ENCODE measurements at places on chromosomes 13 and 19. TPM values are rescaled to one million over a fixed set of nuclear protein-coding genes. Genes with fewer than 3 reads are reported as not detected.
A peak's percentile ranks its signal among the peaks of the same experiment; 100 is the strongest.

DNA sequence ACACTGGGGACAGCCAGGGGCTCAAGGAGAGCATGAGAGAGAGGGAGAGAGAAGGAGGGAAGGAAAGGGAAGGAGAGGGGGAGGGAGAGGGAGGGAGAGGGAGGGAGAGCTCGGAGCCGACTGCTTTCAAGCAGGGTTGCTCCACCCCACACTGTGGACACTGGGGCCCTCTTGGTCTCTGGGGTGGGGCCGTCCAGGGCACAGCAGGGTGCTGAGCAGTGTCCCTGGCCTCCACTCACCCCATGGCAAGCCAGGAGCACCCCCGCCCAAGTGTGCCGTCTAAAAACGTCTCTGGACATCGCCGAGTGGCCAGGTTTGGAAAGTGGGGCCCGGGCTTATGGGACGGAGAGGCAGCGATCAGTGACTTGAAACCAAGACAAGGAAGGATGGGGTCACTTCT lies 20.9 kb downstream of the DPP9 start:
- DNase-seq: no peak
- H3K27ac ChIP-seq: no peak overlapping the region
- no peak overlapping the region for H3K4me3 ChIP-seq
- peaks cover 59% of the 10 kb centered on the region for H3K36me3 ChIP-seq

DNA sequence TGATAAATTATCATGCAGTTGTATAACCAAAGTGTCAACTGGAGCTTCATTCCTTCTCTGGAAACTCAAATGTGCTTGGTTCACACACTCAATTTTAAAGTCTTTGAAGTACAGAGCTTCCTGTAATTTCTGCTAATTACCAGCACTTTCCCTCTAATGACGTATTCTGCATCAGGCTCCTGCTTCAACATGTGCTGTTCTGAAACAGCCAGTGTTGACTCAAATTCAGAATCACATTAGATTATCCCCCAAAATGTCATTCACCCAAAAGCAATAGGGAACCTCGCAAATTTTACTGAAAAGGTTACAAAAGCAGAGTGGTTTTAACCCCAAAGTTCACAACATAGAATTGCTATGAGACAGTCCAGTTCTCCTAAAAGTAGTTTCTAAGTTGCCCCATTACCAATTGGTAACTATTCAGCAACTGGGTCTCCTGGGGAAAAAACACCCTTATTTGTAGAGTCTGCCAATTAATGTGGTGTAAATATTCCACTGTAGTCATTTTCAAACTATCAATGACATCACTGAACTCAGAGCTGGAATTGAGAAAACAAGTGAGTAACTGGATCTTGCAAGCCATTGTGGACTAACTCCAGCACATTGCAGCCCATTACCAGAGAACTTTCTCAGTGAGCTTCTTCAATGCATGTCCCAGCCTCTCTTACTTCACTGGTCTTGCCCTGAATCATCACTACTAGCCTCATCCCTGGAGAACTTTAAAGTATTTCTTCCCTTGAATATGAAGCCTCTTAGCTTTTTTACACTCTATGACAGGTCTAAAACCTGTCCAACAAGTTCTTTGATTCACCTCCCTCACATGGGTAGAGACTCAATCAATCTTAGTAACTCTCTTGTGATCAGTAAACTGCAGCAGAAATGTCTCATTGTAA lies 955.4 kb downstream of the EFNB2 start:
- DNase-seq: no peak
- no peaks in the 10 kb centered on the region for H3K27me3 ChIP-seq

- no peak for DNase-seq
Measured at GRCh38 chr13:76738616-76739015, 147.6 kb downstream of the KCTD12 start.

DNA sequence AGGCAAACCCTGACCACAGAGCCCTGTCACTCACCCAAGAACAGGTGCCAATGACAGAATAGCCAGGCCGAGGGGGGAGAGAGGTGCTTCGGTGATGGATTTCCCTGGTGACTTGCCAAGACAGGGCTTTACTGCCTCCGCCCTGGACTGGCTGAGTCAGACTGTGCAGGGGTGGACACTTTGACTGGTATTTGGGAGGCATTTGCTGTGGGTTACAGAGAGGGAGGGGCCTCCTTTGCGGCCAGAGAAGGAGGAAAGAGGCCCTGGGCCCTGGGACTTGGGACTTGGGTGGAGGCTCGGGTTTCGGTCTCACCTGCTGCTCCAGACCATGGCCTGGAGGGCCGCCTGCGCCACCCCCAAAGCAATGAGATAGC lies 4.6 kb upstream of the EPS8L1 start:
- peaks cover 23% of the 10 kb centered on the region for H3K27me3 ChIP-seq
- peaks cover 2% of the 10 kb centered on the region for H3K4me1 ChIP-seq
- no peak overlapping the region for H3K4me3 ChIP-seq
- DNase-seq: no peak
- H3K36me3 ChIP-seq: no peaks in the 10 kb centered on the region
- no peak overlapping the region for H3K27ac ChIP-seq

Gene MAMSTR
- total RNA-seq: 3.5 TPM

Gene CEBPA
- 2.1 TPM for total RNA-seq

DNA sequence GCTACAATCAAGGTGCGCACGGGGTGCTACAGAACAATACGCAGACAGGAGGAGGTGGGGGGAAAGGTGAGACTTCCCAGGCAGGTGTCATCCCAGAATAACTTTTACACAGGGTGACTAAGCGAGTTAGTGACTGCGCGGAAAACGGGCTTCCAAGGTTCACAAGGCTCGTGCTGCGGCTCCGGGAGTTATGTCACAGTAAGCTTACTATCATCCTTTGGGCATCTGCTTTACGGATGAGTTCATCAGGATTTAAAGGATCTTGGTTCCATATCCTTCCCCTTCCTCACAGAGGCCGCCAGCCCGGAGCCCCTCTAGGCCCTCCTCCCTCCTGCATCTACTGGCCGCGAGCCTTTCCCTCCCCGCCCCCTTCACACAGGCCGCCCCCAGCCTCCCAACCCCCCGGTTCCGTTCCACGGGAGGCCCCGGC lies 474 bp upstream of the IFT88 start:
- peak overlapping the region; percentile 89 for H3K4me3 ChIP-seq
- no peak for DNase-seq
- no peaks in the 10 kb centered on the region for H3K4me1 ChIP-seq

DNA sequence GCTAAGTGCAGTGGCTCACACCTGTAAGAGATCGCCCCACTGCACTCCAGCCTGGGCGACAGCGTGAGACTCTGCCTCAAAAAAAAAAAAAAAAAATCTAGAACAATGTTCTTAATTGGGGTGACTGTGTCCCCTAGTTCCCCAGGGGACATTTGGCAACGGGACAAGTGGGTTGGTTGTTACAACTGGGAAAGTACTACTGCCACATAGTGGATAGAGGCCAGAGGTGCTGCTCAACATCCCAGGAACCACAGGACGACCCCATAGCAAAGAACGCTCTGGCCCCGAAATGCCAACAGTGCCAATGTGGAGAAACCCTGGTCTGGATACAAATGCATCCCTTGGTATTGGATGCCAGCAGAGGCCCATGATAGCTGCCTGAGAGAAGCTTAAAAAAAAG lies 11.8 kb downstream of the NLRP12 start:
- no peaks in the 10 kb centered on the region for H3K36me3 ChIP-seq
- no peak overlapping the region for H3K27ac ChIP-seq
- no peaks in the 10 kb centered on the region for H3K27me3 ChIP-seq
- H3K4me1 ChIP-seq: no peaks in the 10 kb centered on the region
- DNase-seq: peak; percentile 70
- no peak overlapping the region for H3K4me3 ChIP-seq

DNA sequence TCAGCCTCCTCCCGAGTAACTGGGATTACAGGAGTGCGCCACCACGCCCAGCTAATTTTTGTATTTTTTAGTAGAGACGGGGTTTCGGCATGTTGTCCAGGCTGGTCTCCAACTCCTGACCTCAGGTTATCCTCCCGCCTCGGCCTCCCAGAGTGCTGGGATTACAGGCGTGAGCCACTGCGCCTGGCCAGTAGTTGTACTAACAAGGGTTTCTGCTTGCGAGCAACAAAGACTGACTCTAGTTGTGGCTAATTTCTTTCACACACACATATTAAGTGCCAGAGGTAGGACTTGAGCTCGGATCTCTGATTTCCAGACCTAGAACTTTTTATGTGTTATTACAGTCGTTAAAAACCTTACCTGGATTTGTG lies 635 bp upstream of the PCCA start:
- peaks cover 2% of the 10 kb centered on the region for H3K4me1 ChIP-seq
- H3K36me3 ChIP-seq: peaks cover 43% of the 10 kb centered on the region
- peak overlapping the region; percentile 52 for H3K27ac ChIP-seq
- H3K4me3 ChIP-seq: peak overlapping the region; percentile 92

- no peak for DNase-seq
- H3K36me3 ChIP-seq: no peaks in the 10 kb centered on the region
- peaks cover 47% of the 10 kb centered on the region for H3K27me3 ChIP-seq
- no peak overlapping the region for H3K4me3 ChIP-seq
- H3K27ac ChIP-seq: no peak overlapping the region
- H3K4me1 ChIP-seq: peaks cover 8% of the 10 kb centered on the region
Measured at GRCh38 chr13:53198736-53199135, 170.1 kb downstream of the OLFM4 start.

- H3K4me1 ChIP-seq: peaks cover 5% of the 10 kb centered on the region
- peak overlapping the region; percentile 72 for H3K4me3 ChIP-seq
- H3K27me3 ChIP-seq: peaks cover 67% of the 10 kb centered on the region
Measured at GRCh38 chr13:27006519-27007161, 165.0 kb downstream of the USP12 start.

DNA sequence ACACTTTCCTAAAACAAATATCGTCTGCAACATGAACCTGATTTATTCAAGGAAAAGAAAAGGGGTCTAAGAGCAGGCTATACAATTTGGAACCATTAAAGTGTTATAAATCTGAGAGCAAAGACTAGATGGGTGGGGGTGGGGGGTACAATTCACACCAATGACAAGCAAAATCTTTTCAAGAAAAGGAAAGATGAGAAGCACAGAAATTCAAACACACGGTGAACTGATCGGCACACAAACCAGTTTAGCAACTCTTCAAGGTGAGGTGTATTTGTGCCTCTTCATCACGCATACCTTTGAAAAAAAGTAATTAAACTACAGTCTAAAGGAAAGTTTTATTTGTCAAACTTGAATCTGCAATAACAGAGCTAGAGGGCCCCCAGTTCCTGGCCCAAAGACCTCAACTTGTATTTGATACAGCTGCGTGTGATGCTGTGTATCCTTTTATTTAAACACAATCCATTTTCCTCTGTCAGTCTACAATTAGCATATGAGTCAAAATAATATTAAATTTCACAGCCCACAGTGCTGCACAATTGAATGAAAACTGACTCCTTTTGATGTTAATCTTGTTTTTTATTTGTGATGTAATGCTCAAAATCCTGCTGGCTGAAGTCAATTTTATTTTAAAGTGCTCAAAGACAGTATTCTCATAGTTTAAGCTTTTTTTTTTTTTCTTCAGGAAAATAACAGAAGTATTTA lies 14.2 kb downstream of the EFNB2 start:
- H3K4me3 ChIP-seq: no peak overlapping the region
- no peaks in the 10 kb centered on the region for H3K36me3 ChIP-seq
- peaks cover under 1% of the 10 kb centered on the region for H3K4me1 ChIP-seq
- peaks cover 8% of the 10 kb centered on the region for H3K27me3 ChIP-seq
- no peak overlapping the region for H3K27ac ChIP-seq

DNA sequence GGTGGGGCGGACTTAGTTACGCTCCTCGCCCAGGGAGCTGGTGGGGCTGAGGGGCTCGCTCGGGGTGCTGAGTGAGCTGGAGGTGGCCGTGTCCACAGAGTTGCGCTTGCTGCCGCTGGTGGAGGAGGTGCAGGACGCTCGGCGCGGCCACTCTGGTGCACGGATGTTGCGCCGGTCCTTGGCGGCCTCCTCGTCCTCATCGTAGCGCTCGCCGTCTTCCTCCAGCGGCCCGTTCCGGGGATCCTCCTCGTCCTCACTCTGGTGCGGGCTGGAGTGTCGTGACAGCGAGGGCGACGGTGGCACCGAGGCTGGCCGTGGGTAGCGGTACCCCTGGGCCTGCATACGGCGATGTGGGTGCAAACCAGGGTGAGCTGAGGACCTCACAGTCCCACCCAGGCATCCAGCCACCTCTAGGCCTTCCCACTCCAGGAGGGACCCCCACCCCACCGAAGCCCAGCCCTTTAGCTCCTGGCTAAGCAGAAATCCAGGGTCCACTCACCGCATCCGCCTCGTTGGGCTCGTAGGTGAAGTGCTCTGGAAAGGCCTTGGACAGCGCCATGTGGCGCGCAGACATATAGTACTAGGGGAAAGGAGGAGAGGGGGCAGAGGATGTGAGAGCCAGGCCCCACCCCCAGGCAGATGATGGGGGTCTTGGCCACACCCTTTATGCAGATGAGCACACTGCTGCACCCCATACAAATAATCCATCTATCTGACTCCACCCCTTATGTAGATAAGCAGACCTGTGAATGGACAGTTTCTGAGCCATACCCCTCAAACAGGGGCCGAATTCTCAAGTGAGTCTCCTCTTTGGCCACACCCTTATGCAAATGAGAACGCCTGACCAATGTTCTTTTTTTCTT lies 4.4 kb downstream of the FTL start:
- H3K27ac ChIP-seq: no peak overlapping the region
- no peak overlapping the region for H3K4me3 ChIP-seq
- peaks cover 67% of the 10 kb centered on the region for H3K36me3 ChIP-seq
- no peaks in the 10 kb centered on the region for H3K27me3 ChIP-seq

- no peak overlapping the region for H3K4me3 ChIP-seq
- peaks cover 4% of the 10 kb centered on the region for H3K4me1 ChIP-seq
- no peaks in the 10 kb centered on the region for H3K36me3 ChIP-seq
- H3K27me3 ChIP-seq: no peaks in the 10 kb centered on the region
- H3K27ac ChIP-seq: no peak overlapping the region
Measured at GRCh38 chr13:98129059-98129746, 13.7 kb upstream of the FARP1 start.

GRCh38 chr19:10846500-10847202 lies 1.6 kb upstream of the C19orf38 start:
- no peak overlapping the region for H3K27ac ChIP-seq
- DNase-seq: no peak
- no peaks in the 10 kb centered on the region for H3K27me3 ChIP-seq

DNA sequence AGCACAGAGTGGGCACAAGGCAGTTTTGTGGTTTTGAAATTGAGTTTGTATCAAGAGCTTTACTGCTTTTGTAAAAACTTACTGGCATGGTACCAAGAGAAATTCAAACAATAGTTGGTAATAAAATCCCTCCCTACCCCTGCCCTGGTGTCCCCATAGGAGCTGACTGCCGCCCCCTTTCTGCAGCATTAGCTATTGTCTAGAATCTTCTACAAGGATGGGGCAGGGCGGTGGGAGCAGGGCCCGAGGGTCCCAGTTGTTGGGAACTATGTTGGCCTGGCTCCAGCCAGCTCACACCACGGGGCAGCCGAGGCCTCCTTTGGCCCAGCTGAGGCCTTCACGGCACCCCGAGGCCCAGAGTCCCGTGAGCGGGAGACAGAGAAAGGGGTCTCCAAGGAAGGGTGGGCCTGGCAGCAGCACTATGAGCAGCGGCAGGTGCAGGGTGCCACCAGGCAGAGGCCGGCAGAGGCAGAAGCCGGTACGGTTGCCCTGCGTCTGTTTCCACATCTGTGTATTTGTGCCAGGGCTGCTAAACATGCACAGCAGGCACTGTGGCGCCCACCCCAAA lies 57.9 kb downstream of the KDM4B start:
- H3K27me3 ChIP-seq: no peaks in the 10 kb centered on the region
- no peaks in the 10 kb centered on the region for H3K4me1 ChIP-seq
- peak overlapping the region; percentile 77 for H3K27ac ChIP-seq
- DNase-seq: no peak
- H3K36me3 ChIP-seq: no peaks in the 10 kb centered on the region
- H3K4me3 ChIP-seq: no peak overlapping the region

Gene PRX
- total RNA-seq: 3.3 TPM

All from endodermal cell (in vitro differentiated cells).